ENCODE measurements at places on chromosomes 5 and 9. TPM values are rescaled to one million over a fixed set of nuclear protein-coding genes. Genes with fewer than 3 reads are reported as not detected.

The PDE6A gene
- total RNA-seq, result 0.17 TPM

The TAF11L10 gene
- not detected for total RNA-seq

The IL4 gene
- total RNA-seq, result not detected

The PGGT1B gene
- 53.9 TPM for total RNA-seq

The EPB41L4A gene
- 1.1 TPM for total RNA-seq

The IRGM gene
- total RNA-seq, result not detected

The PCDHGA4 gene
- 1.0 TPM for total RNA-seq

The SPOCK1 gene
- total RNA-seq, result 27.2 TPM

The CDC20B gene
- not detected for total RNA-seq

The NTNG2 gene
- total RNA-seq, result 1.0 TPM

The SPINK1 gene
- not detected for total RNA-seq

The DOK3 gene
- total RNA-seq, result 3.1 TPM

The ANKRD55 gene
- not detected for total RNA-seq

The SLC25A48 gene
- 0.17 TPM for total RNA-seq

DNA sequence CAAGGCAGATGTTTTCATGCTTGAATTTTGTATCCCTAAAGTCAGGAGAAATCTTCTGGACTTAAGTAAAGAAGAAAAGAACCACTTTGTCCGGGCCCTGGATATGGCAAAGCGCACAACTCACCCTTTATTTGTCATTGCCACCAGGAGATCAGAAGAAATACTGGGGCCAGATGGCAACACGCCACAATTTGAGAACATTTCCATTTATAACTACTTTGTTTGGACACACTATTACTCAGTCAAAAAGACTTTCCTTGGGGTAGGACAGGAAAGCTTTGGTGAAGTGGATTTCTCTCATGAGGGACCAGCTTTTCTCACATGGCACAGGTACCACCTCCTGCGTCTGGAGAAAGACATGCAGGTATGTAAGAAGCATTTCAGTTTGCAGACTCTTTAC lies 2.3 kb downstream of the TYRP1 start:
- no peak for DNase-seq

GRCh38 chr5:59579101-59579823 lies 314.3 kb downstream of the PDE4D start:
- no peak for DNase-seq

DNA sequence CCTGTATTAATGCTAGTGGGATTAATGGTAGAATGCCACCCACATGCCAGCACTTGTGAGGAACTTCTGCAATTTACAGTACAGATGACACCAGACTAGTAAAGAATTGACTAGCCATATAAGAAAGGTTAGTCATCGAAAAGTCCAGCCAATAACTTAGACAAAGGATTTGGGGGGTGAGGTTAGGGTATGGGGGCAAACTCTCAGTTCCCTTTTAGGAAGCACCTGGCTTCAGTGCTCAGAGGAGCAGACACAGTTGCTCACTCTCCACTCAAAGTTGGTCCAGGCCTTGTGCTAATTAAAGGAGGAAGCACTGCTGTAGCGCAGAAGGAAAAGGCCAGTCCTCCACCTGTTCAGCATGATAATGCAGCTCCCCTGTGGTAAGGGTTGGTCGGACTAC lies 25.2 kb downstream of the TGFBR1 start:
- no peak for DNase-seq

- no peak for DNase-seq
These were observed 156.4 kb upstream of the ADRA1B start for GRCh38 chr5:159759791-159760290.

GRCh38 chr5:81164476-81164875 lies 68.6 kb upstream of the CKMT2 start:
- no peak for DNase-seq

- DNase-seq, result no peak
These were observed 83.5 kb upstream of the RUSC2 start for GRCh38 chr9:35406183-35406959.

- DNase-seq, result no peak
These were observed 607.9 kb upstream of the TLE4 start for GRCh38 chr9:78963911-78964310.

- no peak for DNase-seq
These were observed 8.6 kb downstream of the PMPCA start for GRCh38 chr9:136419092-136419420.

DNA sequence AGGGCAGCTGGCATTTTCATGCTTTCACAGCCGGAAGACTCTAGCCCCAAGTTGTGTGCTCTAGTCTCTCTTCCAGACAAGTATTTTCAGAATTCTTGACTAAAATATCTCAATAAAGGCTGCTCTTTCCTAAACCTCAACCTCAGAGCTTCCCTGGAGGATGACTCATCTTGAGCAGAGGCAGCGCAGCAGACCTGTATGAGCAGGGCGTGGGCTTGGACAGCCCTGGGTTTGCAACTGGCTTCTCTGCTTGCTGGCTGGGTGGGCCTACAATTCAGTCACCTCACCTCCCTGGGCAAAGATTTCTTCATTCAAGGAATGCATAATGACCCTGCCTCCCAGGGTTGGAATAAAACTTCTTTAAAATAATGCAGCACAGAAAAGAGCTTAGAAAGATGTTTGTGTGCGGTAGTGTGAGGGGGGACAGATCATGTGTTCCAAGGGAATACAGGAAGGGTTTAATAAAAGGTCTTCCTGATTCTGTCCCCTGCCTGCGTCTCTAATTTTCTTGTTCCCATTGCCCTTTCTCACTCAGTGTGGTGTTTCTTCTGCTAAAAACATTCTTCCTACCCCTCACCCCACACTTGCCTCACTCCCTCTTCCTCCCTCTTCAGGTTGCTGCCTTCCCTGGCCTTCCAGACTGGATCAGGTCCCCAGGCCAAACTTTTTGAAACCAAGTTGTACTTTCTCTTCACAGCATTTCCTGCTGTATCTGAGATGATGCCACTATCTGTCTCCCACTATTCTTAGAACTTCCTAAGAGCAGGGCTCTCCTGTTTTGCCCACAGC lies 39.4 kb upstream of the MAP1B start:
- peak; percentile 84 for DNase-seq

GRCh38 chr5:112586596-112587062 lies 151.1 kb upstream of the APC start:
- no peak for DNase-seq

DNA sequence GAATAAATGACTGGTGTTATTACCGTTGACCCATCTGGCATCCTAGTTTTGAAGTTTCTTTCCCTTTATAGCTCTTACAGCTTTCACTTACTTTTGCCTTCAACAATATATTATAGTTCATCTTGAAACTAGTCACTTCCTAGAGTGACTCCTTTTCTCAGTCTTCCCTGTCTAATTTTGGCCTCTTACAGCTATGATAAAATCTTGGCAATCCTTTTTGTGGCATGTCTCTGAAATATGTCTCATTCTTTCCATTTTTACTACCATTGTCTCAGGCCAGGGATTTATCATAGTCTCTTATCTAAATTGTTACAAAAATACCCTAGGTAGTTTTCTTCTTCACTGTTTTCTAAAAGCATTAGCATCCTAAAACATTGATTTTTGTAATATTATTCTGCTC lies 621.3 kb upstream of the ZNF608 start:
- DNase-seq, result no peak

DNA sequence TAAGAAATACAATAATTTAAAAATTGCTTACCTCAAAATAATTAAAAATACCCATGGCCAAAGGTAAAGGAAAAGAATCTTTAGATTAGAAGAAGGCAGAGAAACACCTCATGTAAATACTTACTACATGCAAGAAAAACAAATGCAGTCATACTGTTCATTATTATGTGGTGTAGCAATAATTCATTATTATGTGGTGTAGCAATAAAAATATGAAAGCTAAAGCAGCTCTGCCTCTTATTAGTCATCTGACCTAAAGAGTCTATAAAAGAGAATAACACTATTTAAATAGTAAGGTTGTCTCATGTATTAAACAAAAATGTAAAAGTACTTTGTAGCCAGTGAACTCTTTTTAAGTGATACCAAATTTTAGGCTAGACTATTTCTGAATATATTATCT lies 6.6 kb downstream of the DTWD2 start:
- DNase-seq, result peak; percentile 58

DNA sequence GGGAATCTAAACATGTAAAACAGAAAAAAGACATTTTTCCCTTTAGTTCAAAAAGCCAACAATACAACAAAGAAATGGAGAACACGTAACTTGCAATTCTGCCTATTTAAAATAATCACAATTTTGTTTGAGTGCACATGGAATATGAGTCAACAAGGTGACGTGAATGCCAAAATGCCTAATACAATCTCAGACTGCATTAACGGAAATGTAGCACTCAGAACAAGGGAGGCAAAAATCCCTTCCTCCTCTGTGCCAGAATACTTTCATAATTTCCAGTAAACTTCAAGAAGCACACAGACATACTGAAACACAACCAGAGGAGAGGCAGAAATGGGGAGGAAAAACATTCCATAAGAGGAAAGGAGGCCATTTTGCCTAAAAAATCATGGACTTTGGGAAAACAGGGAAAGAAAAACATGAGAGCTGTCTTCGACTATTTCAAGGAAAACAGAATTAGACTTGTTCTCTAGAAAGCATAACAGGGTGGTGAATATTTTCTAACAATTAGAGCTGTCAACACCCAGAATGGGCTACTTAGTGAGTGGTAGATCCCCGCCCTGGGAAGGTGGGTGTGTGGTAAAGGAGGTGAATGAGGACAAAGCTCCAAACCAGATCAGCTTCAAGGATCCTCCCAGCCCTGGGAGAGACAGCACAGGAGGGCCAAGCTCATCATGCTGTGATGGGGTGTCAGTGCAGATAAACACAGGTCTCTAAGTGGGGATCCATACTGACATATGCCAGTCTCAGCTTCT lies 48.2 kb downstream of the ABCA1 start:
- no peak for DNase-seq

GRCh38 chr9:97479496-97480159 lies 21.8 kb upstream of the TMOD1 start:
- DNase-seq, result no peak

DNA sequence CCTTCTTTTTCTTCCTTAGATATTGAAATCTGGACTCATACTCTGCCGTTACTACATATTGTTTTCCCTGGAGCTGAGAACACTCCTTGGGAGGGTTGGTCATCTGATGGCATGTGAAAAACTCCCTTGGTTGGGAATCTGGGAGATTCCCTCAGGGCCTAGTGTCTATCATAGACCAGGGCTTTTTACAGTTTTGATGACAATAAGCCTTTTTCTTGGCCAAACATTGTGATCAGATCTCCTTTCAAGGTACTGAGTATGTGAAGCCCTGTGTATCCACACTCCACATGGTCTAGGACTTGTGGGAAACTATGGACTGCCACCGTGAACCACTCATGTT lies 32.9 kb downstream of the TMEM252 start:
- DNase-seq, result no peak

- peak; percentile 84 for DNase-seq
These were observed 2.6 kb downstream of the GLIS3 start for GRCh38 chr9:4297151-4297785.

DNA sequence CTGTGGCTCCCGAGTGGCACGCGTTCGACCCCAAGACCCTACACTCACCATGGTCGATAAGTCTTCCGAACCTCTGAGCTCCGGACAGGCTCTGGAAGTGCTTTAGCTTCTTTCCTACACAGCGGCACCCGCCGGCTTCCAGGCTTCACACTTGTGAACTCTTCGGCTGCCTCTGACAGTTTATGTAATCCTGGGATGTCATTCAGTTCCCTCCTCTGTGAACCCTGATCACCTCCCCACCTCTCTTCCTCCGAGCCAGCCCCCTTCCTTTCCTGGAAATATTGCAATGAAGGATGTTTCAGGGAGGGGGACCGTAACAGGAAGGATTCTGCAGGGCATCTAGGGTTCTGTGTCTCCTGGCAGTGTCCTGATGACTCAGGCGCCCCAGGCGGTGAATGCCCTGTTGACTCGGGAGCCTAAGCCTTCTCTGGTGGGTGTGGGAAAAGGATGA lies at the start of gene CD14:
TSS of gene CD14 (minus strand) at position 155 of the 451 bp plus-strand sequence. CDS start at position 51, 104 bp downstream.
- peak; percentile 61 for DNase-seq

DNA sequence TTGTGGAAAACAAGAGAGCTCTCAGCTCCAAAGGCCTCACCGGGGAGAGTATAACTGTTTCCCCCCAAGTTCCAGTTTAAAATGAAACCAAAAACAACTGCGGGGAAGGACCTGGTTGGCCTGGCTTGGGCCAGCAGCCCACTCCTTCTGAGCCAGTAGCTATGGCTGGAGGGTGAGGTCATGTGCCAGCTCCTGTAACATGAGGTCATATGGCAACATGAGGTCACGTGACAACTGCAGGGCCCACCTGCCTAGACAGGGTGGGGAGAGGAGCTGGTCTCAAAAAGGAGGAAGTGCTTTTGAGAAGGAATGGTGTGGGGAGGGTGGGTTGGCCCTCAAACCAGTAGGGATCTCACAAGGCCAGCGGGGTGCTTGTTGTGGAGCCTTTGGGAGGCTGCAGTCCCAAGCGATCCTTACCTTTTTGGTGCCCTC lies 29.3 kb upstream of the CRB2 start:
- DNase-seq, result no peak

- DNase-seq, result no peak
These were observed 378.3 kb downstream of the KIAA0825 start for GRCh38 chr5:94240134-94240533.

GRCh38 chr5:32055891-32056866 lies 117.9 kb downstream of the GOLPH3 start:
- DNase-seq, result no peak

DNA sequence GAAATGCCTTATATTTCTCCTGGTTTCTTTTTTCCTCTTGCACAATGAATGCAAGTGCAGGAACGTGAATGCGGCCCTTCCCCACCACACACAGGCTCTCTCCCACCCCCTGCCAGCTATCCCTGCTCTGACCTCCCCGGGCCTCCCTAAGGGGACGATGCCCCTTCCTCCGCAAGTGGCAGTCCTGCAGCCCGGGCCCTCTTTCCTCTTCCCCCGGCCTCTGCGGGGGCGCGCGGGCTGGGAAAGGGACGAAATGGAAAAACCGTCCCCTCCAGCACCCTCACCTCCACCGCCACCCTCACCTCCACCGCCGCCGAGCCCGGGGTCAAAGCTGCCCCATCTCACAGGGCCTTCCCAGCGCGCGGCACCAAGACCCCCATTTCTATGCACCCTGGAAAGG lies 44.7 kb downstream of the GAS1 start:
- DNase-seq, result no peak

DNA sequence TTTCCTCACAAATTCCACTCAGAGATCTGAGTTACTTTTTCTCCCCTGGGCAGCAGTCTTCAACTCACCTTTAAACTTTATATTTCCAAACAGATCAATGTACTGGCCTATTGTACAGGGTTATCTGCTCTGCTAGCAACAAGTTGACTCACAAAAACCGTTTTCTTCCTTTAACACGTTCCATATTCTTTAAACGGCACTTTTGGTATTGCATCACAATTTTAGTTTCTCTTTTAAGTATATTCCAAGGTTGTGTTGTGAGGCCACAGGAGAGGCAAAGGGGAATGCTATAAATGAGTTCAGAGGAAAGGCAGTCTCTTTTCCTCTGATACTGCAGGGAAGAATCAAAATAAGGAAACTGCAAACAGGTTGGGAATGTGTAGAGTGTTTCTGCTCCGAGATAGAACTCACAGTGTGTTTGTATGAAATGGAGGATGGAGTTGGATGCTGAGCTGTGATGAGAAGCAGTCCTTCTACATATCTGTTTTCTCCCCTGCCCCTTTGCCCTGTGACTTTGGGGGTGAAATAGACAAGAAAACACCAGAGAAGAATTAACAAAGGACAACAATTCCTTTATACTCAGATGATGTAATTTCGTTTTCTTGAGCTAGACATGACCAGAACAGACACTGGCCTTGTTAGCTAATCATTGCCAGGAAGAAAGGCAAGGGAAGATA lies 9.9 kb upstream of the ALDOB start:
- no peak for DNase-seq

- DNase-seq, result no peak
These were observed 53.8 kb upstream of the RXRA start for GRCh38 chr9:134272302-134273023.

- no peak for DNase-seq
These were observed 152.4 kb upstream of the ARRDC3 start for GRCh38 chr5:91535499-91535898.

Measured in mammary epithelial cell (primary cell).